ENCODE measurements at places on chromosomes 5 and 9. TPM values are rescaled to one million over a fixed set of nuclear protein-coding genes. Genes with fewer than 3 reads are reported as not detected.

Gene FBN2
- total RNA-seq, result 0.55 TPM

Gene EPB41L4B
- 2.5 TPM for total RNA-seq

Gene SPOCK1
- 33.4 TPM for total RNA-seq

Gene WNK2
- 20.0 TPM for total RNA-seq

Gene TAF11L5
- total RNA-seq, result not detected

Gene TLX3
- total RNA-seq, result not detected

Gene FAM151B
- 1.6 TPM for total RNA-seq

Gene PRDM9
- total RNA-seq, result not detected

Gene DIAPH1
- 14.4 TPM for total RNA-seq

Gene IL31RA
- total RNA-seq, result not detected

Gene MLANA
- not detected for total RNA-seq

Gene SPATA31D4
- not detected for total RNA-seq

Gene IFNA17
- not detected for total RNA-seq

Gene PAX5
- not detected for total RNA-seq

Gene C9orf153
- total RNA-seq, result not detected

Gene SMIM32
- total RNA-seq, result 0.36 TPM

Gene PCDHGC5
- 1.1 TPM for total RNA-seq

Gene KCNN2
- 1.8 TPM for total RNA-seq

Gene DRD1
- total RNA-seq, result not detected

Gene FAM221B
- total RNA-seq, result not detected

Gene PTGES
- total RNA-seq, result 6.8 TPM

Gene OLFM1
- total RNA-seq, result 19.3 TPM

Gene RXRA
- 35.7 TPM for total RNA-seq

Gene PCA3
- 0.28 TPM for total RNA-seq

Gene CARTPT
- total RNA-seq, result 39.8 TPM

Gene BRD9
- total RNA-seq, result 21.4 TPM

Gene GDA
- 0.27 TPM for total RNA-seq

Gene PCDHGB2
- 12.9 TPM for total RNA-seq

Gene IFNB1
- total RNA-seq, result not detected

Gene PKD2L2
- 0.36 TPM for total RNA-seq

Gene CDC25C
- not detected for total RNA-seq

Gene STK32A
- total RNA-seq, result 4.3 TPM

Gene EGFL7
- 48.5 TPM for total RNA-seq

Gene OR1L8
- total RNA-seq, result not detected

Gene ABCA1
- total RNA-seq, result 110 TPM

Gene ALDOB
- not detected for total RNA-seq

Gene C5
- 5.4 TPM for total RNA-seq

Gene PDLIM4
- total RNA-seq, result 38.2 TPM

Gene NOTCH1
- total RNA-seq, result 30.7 TPM

Gene MIGA2
- total RNA-seq, result 28.8 TPM

Gene ANKRD18B
- not detected for total RNA-seq

Gene SH3TC2
- 8.3 TPM for total RNA-seq

Gene OR1Q1
- total RNA-seq, result not detected

Gene ARID3C
- total RNA-seq, result not detected

Gene GPR151
- total RNA-seq, result not detected

Gene FBXL7
- 21.2 TPM for total RNA-seq

Gene C5orf58
- not detected for total RNA-seq

Gene NEK6
- 24.1 TPM for total RNA-seq

Gene PCDHA8
- not detected for total RNA-seq

Gene PCDHGB5
- 13.3 TPM for total RNA-seq

Gene GRK6
- 16.5 TPM for total RNA-seq

Gene TAF11L13
- not detected for total RNA-seq

Gene SPAAR
- 0.82 TPM for total RNA-seq

Measured in sigmoid colon (tissue), 7 donors.